Hematopoietic multipotent progenitor cell treated with erythropoietin and hydrocortisone succinate and interleukin-3 and kit ligand, for 15 days (in vitro differentiated cells): ENCODE measurements at places on chromosomes 12 and 14.

DNA sequence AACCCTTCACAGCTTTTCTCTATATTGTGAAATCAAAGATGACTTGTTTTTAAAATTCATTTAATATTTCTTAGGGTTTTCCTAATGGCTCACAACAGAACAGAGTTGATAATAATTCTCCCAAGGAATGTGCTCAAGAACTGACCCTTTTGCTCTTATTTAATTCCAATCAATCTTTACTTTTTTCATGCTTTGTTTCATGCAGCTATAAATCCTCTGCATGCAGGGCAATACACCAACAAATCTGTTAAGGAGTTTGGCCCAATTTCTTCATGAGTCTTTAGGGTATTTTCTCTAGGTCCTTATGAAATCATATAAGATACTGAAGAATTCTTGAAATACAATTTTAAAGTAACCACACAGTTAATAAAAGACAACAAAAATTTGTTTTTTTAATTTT, 264.2 kb downstream of the SLC6A15 start:
- DNase-seq, result no peak

- DNase-seq, result no peak
Observed at GRCh38 chr14:80844872-80845271, 96.7 kb downstream of the CEP128 start.

DNA sequence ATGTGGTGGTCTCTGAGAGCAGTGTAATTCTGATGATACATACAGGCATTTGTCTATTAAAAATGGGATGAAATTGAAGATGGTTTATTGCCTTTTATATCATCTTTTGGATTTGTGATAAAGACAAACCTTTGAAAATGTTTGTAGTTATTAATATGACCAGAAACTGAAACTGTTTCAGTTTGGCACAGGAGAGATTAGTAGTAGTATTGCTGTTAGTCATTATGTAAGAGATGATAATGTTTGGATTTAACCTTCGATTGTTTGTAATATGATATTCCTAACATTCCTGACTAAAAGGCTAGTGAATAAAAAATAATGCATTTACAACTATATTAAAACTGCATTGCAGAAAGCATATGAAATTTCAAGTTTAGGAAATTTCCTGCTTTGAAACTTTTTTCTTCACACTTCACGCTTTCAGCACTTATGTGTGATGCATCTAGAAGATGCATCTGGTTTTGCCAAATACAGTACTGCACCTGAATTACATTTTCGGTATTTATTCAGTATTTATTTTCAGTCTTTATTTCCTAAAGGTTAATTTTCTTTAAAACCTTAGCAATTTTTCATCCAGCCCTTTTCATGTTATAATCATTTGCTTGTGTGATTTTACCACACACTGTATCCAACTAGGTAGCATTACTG, 25.5 kb downstream of the ADIPOR2 start:
- DNase-seq, result no peak

DNA sequence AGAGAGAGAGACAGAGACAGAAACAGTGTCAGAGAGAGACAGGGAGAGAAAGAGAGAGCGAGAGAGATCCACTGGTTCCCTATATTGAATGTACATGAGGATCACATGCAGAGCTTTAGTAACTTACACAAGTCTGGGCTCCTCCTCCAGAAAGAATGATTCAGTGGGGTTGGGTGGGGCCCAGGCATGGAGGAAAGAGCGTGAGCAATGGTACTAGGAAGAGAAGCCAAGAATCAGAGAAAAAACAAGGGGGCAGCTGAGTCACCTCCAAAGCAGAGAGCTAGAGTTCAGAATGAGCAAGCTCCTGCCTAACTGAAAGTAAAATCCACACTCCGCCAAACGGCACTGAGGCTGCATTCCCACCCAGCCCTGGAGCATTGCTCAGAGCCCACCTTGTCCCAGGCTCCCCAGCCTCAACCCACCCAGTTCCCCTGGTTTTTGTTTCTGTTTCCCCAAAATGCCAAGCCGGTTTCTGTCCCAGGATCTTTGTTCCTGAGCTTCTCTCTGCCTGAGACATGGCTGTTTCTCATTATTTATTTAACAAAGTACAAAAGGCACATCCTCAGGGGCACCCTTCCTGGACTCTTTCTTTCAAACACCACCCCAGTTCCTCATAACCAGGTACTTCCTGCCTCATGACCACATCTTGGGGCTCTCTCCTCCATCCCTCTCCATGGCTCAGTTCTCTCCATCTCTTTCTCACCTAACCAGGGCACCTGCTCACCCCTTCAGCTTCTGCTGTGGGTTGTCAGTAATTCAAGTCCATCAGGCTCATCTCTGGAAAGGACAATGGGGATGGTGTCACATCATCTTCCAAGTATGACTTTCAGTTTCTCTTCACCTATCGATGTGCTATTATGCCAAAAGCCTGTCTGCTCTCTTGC, 670.3 kb upstream of the TBX3 start:
- no peak for DNase-seq

GRCh38 chr12:127636882-127637281, 630.1 kb upstream of the TMEM132C start:
- DNase-seq, result no peak

DNA sequence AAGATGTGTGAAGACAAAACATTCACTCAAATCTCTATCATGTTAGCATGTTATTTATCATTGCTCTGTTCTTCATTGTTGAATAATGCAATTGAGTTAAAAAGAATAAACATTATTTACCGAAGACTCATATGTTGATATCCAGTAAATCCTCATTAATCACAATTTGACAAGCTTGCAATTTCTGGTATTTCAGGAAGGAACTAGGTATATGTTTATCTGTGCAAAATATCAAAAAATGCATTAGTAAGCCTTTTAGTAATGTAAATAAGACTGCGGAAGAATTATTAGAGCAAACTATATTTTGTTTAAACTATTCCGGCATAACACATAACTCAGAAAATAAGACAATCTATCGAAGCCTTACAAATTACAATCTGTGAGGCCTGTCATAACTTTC, 222.7 kb upstream of the NOVA1 start:
- DNase-seq, result no peak

DNA sequence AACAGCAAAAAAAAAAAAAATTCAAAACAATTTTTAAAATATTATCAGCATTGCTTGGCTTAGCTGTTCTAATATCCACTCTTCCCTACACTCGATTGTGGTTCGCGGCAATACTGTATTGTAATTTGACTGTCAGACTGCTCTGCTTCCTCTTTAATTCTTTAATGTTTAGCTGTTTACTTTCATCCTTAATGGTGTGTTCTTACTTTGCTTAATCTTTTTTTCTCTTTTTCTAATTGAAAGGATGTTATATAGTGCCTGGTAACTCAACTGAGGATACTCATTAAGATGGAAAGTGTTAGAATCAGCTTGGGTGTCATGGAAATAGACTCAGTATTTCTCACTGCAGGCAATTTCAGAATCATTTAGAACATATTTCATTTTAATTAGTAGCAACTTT, 2.0 kb downstream of the ANO4 start:
- no peak for DNase-seq

DNA sequence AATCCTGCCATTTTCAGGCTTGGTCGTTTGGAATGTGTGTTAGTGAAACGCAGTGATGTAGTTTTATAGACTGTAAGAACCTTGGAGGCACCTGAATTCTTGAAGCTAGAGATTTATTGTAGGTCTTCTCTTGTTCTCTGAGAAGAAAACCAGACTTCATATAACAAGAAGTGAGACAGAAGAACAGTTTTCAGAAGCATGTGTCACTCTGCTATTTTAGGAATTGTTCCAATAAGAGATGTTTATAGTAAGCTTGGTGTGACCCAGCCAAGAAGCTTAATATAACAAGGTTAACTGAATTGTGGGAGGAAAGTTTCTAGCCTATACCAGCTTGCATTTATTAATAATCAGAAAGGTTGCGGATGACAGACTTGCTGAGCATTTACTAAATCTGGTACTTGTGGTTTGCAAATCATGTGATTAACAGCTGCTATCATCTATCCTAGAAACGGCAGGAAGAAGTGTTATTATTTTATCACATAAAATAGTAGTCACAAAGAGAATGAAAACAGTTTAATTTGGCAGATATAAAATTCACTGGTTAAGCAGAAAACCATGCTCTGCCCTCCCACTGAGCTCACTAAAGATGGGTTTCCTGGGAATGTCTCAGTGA, 49.2 kb upstream of the BCAT1 start:
- DNase-seq, result no peak

- no peak for DNase-seq
Observed at GRCh38 chr12:14700935-14701334, 4.5 kb upstream of the GUCY2C start.

- no peak for DNase-seq
Observed at GRCh38 chr12:122051231-122051876, 27.2 kb upstream of the MLXIP start.

GRCh38 chr12:85836197-85837090, at the start of gene RASSF9:
Gene RASSF9 (minus strand): TSS chr12:85836409. CDS start chr12:85836201, 208 bp downstream.
- no peak for DNase-seq

DNA sequence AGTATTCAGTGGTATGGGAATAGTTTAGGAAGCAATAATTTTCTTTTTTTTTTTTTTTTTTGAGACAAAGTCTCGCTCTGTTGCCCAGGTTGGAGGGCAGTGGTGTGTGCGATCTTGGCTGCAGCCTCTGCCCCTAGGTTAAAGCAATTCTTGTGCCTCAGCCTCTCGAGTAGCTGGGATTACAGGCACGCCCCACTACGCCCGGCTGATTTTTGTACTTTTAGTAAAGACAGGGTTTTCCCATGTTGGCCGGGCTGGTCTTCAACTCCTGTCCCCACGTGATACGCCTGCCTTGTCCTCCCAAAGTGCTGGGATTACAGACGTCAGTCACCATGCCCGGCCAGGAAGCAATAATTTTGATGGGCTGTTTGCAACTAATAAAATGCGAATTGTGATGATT, 62.1 kb downstream of the ATG14 start:
- DNase-seq, result no peak

DNA sequence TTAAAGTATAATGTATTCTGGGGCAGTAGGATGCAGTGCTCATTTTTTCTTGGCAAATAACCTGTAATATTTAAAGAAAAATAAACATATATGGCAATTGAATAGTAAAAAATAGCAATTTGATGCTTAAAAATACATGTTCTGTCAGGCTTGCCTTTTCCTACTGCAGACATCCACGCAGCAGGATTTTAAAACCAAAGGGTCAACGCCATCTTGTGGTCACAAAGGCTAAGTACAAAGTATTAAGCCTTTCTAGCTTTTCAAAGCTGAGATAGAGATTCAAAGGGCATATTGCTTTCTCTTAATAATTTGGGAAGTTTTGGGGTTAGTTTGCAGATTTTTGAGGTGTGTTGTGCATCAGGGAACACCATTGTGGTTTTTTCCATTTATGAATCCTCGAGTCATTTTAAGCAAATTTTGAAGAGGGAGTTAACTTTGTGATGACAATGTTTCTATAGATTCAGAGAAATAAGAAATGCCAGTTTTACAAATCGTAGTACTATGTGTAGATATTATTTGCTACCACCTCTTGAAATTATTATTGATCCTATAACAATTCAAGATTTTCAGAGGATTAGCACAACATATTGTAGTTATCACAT, 4.7 kb upstream of the CCER1 start:
- peak; percentile 23 for DNase-seq

DNA sequence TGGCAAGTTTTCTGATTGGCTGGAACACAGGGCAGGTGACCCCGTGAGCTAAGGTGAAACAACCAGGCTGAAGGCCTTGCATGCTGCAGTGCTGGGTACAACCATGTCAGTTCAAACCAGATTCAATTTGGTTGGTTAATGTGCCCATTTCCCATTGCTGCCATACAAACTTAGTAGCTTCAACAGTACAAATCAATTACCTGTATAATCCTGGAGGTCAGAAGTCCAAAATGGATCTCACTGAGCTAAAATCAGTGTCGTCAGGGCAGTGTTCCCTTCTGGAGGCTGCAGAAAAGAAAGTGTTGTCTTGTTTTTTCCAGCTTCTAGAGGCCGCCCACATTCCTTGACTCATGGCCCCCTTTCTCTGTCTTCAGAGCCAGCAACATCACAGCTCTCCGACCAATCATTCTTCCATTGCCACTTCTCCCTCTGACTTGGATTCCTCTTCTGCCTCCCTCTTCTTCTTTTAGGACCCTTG, 221.7 kb downstream of the ZFP36L1 start:
- DNase-seq, result no peak

- DNase-seq, result no peak
Observed at GRCh38 chr12:122743895-122744525, 8.6 kb upstream of the DENR start.

- DNase-seq, result no peak
Observed at GRCh38 chr14:74516451-74517160, 23.0 kb downstream of the ISCA2 start.

DNA sequence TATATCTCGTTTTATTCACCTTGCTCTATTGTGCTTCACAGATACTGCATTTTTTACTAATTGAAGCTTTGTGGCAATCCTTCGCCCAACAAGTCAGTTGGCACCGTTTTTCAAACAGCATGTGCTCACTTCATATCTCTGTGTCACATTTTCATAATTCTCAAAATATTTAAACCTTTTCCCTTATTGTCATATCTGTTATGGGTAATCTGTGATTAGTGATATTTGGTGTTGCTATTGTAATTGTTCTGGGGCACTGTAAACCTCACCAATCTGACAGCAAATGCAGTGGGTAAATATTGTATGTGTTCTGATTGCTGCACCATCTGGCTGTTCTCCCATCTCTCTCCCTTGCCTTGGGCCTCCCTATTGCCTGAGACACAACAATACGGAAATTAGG, 191.3 kb downstream of the BTG1 start:
- no peak for DNase-seq

- DNase-seq, result no peak
Observed at GRCh38 chr12:99287136-99287535, 360.4 kb upstream of the GARIN6 start.

DNA sequence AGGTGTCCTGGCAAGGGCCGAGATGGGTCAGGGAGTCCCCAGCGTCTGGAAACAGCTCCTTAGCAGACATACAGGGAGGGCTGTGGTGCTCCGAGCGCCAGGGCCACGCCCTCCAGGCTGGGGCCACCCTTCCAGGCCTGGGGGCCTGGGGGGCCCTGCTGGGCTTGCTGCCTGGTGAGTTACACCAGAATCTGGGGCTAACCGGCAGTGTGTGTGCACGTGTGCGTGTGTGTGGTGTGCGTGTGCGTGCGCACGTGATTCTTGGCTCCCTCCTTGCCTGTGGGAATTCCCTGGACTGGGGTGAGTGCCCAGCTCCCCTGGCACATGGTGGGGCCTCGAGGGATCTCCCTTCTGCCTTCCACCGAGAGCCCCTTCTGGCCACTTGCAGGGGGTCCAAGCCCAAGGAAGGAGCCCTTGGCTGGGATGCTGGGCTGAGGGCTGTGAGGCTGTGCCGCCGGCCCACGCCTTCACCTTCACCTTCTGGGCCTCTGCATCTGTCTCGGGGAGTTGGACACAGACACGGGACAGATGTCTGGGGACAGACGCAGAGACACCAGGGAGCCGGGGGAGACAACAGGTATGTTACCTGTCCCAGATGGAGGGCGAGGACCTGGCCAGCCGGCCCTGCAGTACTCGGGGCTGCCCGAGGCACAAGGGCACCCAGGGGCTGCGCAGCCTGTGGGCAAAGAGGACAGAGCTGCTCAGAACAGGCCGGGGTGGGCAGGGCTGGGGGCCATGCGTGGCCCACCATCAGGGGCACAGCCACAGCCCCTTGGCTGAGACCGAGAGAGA, 37.2 kb downstream of the BEGAIN start:
- no peak for DNase-seq

- no peak for DNase-seq
Observed at GRCh38 chr12:5452569-5452968, 20.7 kb downstream of the NTF3 start.
